Stimulated activated CD4-positive, alpha-beta T cell treated with anti-CD3 and anti-CD28 coated beads, Interleukin-4, amount 100 ng/mL, for 1 hour (primary cell): ENCODE measurements at places on chromosomes 3 and 15.
A peak's percentile ranks its signal among the peaks of the same experiment; 100 is the strongest.

- no peak for DNase-seq
Observed at GRCh38 chr3:165532851-165533250, 304.4 kb downstream of the BCHE start.

DNA sequence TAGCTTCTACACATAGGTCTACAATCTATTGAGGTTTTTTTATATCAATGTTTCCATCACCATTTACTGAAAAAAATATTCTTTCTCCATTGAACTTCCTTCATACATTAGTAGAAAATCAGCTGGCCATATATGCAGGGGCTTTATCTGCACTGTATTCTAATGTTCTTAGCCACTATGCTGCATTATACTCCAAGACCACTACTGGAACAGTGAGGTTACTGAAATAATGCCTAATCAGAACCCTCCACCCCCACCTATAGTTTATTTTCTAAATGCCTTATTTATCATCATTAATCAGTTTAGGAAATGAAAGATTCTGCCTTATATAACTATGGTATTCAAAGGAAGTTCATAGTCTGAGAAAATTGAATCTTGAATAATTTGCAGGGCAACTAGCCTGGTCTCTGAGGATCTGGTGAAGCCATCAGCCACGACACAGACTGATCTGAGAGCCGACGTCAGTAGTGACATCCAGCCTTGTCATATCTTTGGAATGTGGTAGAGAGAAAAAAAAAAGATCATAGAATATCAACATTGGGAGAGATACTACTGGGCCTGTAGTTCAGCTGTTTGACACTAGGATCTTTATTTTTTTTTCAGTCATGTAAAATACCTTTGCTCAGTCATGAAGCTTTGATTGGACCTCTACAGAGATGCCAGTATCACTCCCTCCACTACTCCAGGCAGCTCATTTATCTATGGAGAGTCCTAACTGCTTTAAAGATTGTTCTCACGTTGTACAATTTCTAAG, 66.6 kb downstream of the P3H2 start:
- no peak for DNase-seq

DNA sequence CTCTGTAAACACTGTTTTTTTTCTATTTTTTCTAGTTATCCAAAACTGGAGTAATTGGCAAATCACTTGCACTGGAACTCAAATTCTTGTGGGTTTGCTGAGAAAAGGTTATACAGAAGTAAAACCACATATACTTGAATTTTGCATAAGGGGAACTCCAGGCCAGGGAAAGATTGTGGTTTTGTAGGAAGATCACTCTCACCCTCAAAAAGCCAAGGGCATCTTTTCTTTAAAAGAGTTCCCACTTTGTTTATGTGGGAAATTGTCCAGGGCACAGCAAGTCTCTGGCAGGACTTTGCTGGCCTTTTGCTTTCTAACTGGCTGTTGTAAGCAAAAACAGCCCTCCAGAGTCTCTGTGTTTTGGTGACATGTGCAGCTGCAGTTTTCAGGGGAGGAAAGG, 340.3 kb upstream of the RBMS3 start:
- no peak for DNase-seq

DNA sequence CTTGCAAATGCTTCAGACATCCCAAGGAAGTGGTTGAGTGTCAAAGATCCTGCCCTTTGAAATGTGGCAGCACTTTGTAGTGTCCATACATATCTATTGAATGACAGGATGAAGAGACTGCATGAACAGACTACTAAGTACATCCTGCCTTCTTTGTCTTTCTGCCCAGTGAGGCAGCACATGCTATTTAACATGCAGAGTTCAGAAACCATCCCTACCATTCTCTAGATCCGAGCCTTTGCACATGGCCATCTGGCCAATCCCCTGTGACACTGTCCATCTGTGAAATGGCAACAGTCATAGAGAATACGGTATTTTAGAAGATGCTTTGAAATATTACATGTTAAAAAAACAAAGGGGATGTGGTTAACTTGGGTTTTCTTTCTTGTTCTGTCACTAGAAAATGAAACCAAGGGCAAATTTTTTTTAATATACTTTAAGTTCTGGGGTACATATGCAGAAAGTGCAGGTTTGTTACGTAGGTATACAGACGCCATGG, 519.6 kb downstream of the NTRK3 start:
- DNase-seq, result no peak

- DNase-seq, result no peak
Observed at GRCh38 chr15:31255732-31256377, 70.8 kb upstream of the KLF13 start.

- DNase-seq, result no peak
Observed at GRCh38 chr15:38490242-38490922, 36.5 kb downstream of the FAM98B start.

DNA sequence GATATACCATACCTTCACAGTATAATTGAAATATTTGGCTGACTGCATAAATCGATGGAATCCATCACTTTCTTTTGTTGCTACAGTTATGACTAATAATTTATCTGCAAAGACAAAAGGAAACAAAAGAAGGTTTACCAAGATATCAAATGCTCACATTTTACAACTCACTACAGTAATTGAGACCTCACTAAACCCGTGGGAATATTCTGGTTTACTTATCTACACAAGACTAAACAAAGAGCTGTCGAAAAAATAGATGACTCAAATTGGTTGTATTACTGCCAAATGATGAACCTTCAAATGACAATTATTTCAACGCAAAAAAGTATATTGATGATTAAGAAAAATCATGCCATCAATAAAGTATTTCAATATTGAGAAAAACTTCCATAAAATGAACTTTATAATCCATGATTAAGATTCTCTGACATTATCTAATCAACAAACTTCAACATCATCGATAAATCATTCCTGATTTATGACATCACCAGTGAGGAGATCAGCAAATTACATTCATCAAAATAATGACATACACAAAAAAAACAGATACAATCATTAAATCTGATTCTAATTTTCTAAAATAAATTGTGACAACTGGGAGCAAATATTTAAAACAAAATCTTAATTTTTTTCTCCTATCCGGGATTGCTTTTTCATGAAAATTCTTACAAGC, 36.7 kb downstream of the PLOD2 start:
- no peak for DNase-seq

DNA sequence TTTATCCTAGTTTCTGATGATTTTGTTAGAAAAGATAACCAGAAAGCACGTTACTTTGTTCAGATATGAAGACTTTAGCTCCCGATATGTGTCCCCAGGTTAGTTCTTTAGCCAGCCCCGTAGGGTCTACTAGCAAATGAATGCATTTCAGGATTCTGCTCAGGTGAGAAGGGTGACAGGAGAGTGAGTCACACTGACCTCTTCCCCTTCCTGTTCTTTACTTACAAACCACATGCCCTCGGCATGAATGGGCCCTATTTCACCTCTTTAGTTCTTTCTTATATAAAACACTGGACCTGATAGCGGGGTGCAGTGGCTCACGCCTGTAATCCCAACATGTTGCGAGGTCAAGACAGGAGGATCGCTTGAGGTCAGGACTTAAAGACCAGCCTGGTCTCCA, 98.4 kb downstream of the SLC49A4 start:
- no peak for DNase-seq

- no peak for DNase-seq
Observed at GRCh38 chr3:32104492-32104891, 1.9 kb upstream of the GPD1L start.

DNA sequence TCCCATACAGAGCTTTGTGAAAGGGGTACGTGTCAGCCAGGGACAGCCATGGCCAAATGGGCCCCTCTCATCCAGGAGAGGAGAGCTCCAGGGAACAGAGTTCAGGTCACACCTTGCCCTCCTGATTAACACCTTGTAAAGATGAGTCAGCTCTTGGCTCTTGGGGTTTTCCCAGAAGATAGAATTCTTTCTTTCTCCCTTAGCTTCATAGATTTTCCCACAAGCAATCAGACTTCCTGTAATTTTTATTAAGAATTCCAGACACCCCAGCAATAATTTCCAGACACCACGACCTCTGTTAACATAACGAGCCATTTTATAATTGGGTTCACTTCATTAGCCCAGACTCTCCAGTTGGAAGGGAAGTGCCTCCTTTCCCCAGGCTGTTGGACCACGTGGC, 86.4 kb downstream of the LRTM1 start:
- DNase-seq, result no peak

DNA sequence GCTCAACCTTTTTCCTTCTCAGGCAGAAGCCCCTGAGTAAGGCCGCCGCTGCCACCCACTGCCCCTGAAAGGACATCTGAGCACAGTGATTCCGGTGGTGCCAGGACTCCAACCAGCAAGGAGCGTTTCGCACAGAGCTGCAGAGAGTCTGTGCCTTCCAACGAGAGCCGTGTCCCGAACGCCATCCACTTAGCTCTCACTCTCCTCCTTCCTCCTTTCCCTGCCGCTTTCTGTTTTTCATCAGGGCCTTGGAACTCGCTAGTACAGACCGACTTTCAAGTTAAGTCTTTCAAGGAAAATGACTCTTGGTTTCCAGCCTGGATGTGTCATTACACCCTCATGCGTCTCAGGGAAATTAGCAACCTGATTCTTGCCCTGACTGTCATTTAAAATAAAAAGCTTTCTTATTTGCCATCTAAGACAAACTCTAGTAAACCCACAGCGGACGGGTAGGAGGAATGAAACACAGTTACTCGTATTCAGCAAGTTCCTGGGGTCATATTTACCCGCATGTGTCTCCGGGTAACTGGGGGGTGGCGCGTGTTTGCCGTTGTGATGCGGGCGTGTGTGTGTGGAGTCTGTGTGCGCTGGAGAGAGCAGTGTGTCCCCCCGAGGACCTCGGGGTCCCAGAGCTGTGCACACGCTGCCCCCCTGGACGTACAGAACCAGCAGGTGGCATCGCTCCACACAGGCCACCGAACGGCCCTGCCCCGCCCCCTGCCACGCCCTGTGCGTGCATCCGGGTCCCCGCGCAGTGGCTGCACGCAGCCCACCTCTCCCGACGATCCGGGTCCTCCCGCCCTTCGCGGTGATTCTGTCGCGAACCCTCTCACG, 30.4 kb upstream of the ALDH1A3 start:
- DNase-seq, result peak; percentile 60

- peak; percentile 50 for DNase-seq
Observed at GRCh38 chr15:68819495-68820294, 1.0 kb downstream of the ANP32A start.

DNA sequence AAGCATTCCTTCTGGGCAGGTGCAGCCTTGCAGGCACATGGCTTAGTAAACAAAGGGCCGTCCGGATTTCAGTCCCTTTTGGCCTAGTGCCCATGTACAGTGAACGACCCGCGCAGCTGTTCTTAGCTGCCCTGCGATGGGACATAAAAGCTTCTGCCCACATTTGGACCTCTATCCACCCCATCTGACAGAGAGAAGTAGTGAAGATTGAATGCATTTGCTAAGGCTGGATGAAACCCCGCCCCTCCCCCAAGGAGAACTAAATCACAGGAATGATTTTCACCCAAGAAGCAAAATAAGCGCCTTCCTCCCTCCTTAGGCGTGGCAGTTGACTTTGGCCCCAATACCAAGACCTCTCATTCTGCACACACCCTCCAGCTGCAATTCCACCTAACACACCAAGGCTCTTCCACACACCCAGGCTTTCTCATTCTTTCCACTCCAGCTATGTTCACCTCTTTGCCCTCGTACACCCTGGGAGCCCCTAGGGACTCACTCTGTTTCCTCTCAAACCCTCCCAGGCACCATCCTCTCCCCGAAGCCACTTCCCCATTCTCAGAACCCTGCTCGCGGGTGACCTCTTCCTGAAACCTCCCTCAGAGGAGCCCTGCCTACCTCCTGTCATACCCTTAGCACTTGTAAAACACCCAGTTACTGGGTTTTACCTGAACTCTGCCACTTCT, 14.1 kb upstream of the HRH1 start:
- DNase-seq, result no peak

DNA sequence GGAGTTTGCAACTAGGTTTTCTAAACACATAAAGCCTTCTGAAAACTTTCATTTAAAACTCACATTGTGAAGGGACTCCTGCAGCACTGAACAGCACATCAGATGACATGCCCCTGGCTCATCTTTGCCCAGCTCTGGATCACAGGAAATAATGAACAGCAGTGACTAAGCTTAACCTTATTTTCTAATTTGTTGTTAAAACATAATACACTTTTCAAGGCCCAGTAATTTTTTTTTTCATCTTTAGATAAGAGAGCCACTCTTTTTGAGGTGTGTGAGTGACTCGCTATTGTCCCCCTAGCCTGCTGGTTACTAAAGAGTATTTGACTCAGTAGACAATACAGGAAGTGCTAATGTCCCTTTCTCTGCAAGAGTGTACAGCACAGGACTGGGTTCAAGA, 204.0 kb downstream of the OSBPL10 start:
- DNase-seq, result no peak

DNA sequence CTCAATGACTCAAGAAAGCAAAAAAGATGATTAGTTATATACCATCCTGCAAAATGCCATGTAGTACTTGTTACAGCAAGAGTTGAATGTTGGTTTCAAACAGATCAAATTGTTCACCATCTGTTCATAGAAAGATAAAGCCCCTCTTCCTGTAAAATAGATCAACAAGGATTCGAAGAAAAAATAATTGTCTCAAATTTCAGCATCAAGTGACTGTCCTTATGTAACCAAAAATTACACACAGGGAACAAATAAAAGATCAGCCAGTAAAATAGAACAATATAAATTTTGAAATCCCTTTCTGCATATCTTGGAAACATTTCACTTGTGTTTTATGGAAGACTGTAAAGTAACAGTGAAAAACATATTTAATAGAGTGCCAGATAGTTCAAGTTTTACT, 165.1 kb upstream of the STAC start:
- DNase-seq, result no peak

DNA sequence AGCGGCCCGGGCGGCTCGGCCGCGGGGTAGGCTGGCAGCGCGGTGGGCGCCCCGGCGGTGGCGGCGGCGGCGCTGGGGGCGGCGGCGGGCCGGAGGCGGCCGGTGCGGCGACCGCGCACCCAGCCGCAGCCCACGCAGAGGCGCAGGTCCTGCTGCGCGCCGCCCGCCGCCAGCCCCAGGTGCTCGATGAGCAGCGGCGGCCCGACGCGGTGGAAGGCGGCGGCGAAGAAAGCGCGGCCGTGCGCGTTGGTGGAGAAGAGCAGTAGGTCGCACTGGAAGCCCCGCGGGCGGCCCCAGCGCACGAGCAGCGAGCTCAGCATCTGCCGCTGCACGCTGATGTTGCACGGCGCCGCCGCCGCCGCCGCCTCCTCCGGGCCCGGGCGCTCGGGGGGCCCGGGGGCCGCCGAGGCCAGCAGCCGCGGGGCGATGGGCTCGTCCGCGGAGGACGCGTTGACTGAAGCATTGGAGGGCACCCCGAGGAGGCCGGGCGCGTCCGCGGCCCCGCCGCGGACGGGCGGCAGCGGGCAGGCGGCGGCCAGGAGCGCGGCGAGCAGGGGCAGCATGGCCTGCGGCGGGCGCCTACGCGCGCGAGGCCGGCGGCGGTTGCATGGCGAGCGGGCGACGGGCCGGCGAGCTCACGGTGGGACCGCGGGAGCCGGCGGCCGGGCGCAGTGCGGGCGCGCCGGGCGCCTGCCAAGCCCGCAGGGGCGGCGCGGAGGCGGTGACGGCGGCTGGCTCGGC, 452 bp downstream of the TMEM158 start:
- DNase-seq, result peak; percentile 44

GRCh38 chr15:91605576-91605975, 247.9 kb upstream of the SLCO3A1 start:
- no peak for DNase-seq

- no peak for DNase-seq
Observed at GRCh38 chr3:45564172-45564571, 30.4 kb upstream of the LIMD1 start.

GRCh38 chr15:89806210-89806558, 8.5 kb downstream of the ANPEP start:
- DNase-seq, result no peak
